Trophoblast cell (in vitro differentiated cells and primary cell): ENCODE measurements at places on chromosomes 4 and X.

- DNase-seq, result no peak
Observed at GRCh38 chr4:118373614-118374255, 20.9 kb upstream of the PRSS12 start.

DNA sequence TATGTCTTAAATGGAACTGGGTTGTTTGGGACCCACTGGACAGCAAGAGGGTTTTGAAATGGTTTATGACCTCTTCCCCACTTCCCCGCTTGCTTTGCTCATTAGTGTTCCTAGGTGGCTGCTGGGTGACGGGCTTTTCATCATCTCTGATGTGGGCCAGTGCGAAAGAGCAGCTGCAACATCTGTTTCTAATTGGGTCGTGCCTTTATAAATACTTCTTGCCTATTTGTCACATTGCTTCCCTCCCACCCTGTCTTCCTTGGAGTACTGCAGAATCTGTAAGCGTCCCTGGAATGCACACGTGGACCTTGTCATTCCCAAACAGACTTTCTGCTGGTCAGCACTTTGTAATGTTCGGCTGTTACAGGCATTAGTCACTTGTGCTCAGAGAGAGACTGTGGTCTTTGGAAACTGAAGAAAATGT lies 35.2 kb downstream of the SEPTIN11 start:
- peak; percentile 97 for DNase-seq

GRCh38 chrX:110241816-110242215 lies 76.1 kb downstream of the AMMECR1 start:
- DNase-seq, result no peak

DNA sequence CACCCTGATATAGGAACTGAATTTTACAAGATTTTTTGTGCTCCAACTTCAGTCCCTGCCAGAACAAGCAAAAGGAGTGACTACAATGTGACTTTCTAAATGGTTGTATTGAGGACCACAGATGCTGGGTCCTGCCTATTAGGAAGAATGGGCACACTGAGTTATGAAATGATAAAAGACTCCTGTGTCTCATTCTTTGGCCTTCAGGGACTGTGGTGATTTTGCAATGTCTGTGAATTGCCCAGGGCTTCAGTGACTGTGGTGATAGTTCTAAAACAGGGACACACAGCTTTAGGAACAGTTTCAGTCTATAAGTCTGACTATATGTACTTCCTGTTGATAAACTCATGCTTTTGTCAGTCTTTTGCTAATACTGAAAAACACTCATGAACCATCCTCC lies 210.2 kb downstream of the DMD start:
- DNase-seq, result no peak

GRCh38 chr4:80446248-80446647 lies 110.7 kb downstream of the CFAP299 start:
- no peak for DNase-seq

- DNase-seq, result no peak
Observed at GRCh38 chrX:71870208-71871098, 40.2 kb upstream of the NHSL2 start.

DNA sequence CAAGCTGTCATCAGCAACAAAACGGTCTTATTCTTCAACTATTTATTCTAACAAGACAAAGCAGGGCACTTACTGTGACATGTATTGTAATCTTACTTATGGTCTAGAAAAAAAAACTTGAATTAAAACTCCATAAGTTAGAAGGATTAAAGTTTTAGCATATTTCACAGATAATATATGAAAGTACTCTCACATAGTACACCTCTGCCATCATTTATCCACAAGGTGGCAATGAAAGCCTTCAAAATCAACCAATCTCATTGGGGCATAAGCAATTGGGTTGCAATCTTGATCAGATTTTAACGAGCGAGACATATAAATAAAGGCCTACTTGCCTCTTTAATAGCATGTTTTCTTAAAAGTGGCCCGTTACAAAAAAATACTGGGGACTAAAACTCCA lies 1382.9 kb downstream of the FAM133A start:
- DNase-seq, result no peak

GRCh38 chr4:52956691-52957090 lies 94.6 kb downstream of the RASL11B start:
- no peak for DNase-seq

- no peak for DNase-seq
Observed at GRCh38 chrX:106917830-106918500, 2.2 kb upstream of the CLDN2 start.

- DNase-seq, result no peak
Observed at GRCh38 chr4:7524064-7524682, 89.4 kb upstream of the PSAPL1 start.

DNA sequence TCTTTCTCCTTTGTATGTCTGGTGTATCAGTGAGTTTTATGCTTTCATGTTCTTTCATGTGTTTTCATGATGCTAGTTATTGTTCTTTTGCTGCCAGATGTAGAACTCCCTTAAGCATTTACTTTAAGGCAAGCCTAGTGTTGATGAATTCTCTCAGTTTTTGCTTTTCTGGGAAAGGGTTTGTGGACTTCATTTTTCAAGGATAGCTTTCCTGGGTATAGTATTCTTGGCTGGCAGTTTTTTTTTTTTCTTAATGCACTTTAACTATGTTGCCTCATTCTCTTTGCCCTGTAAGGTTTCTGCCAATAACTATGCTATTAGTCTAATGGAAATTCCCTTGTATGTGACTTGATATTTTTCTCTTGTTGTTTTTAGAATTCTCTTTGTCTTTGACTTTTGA lies 77.1 kb downstream of the GPAT3 start:
- DNase-seq, result no peak

GRCh38 chr4:26297219-26297618 lies 23.6 kb upstream of the RBPJ start:
- DNase-seq, result no peak

DNA sequence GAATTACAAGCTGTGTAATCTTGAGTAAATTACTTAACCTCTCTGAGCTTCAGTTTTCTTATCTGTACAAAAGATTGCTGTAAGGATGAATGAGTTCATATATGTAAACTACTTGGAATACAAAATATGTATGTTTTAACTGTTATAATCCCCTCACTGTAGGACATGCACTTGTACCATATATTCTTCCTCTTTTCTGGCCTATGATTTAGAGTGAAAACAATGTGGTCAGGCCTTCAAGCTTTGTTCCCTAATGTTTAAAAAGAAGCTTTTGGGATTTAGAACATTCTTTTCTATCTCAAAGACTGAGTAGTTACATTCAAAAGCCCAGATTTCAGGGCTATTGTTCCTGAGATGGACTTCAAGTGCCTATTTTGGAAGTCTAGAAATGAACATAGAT lies 26.7 kb upstream of the GPRIN3 start:
- DNase-seq, result no peak

DNA sequence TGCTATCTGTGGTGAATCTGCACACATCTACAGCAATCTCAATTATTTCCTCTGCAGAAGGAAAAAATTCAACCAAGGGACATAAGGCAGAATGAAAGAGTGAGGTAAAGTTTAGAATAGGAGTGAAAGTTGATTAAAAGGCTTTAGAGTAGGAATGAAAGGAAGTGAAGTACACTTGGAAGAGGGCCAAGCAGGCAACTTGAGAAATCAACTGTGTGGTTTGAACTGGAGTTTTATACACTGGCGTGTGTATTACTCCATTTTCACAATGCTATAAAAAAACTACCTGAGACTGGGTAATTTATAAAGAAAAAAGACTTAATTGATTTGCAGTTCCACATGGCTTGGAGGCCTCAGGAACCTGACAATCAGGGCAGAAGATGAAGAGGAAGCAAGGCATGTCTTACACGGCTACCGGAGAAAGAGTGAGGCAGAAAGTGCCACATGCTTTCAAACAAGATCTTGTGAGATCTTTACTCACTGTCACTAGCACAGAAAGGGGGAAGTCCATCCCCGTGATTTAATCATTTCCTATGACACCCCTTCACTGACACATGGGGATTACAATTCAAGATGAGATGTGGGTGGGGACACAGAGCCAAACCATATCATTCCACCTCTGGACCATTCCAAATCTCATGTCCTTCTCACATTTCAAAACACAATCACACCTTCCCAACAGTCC lies 234.8 kb downstream of the IL15 start:
- DNase-seq, result no peak

- DNase-seq, result no peak
Observed at GRCh38 chrX:70720721-70721120, 187.8 kb downstream of the TEX11 start.

- no peak for DNase-seq
Observed at GRCh38 chr4:1210241-1210841, 38.0 kb upstream of the SPON2 start.

- no peak for DNase-seq
Observed at GRCh38 chrX:50704360-50704759, 109.6 kb downstream of the SHROOM4 start.

GRCh38 chrX:150405006-150405405 lies 41.9 kb downstream of the MAMLD1 start:
- no peak for DNase-seq

- DNase-seq, result no peak
Observed at GRCh38 chr4:20254511-20255250, 3.0 kb downstream of the SLIT2 start.

GRCh38 chrX:139640259-139640658 lies 67.7 kb downstream of the MCF2 start:
- DNase-seq, result no peak

- no peak for DNase-seq
Observed at GRCh38 chr4:66297703-66298102, 627.4 kb upstream of the EPHA5 start.

DNA sequence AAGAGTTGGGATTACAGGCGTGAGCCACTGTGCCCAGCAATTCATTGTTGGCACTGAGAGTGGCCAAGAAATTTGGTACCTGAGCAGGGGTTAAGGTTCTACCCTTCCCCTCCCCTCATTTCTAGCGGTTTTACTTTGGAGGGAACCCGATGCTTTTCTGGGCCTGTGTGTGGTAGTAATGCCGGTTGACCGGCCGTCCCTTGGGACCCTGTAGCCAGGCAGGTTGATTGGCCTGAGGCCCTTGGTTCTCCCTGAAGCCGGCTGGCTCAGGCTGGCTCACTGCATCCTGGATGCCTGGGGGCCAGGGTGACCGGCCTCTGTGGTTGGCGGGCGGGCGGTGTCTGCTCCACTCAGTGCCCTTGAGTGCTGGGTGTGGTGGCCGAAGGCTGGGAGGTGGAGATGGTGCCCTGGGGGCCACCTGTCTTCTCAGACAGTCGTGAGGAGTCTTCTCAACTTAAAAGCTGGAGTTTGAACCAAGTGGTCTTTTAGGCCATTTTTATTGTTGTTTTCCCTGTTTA lies 45.6 kb downstream of the RGS12 start:
- DNase-seq, result no peak

DNA sequence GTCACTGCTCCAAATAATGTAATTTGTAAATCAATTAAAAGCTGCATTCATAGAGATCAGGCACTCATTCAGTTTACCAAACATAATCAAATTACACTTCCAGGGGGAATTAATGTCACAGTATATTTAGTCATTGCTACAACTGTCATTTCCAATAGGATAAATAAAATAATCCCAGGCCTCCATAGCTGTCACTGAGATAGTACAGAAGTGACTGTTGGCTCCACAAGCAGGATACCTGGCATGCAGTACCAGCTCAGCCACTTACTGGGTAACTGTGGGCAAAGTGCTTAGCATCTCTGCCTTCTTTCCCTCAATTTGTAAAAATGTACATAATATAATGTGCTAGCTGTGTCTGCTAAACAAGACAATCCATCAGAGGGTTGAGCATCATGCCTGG lies 128.1 kb downstream of the CAMK2D start:
- DNase-seq, result no peak

DNA sequence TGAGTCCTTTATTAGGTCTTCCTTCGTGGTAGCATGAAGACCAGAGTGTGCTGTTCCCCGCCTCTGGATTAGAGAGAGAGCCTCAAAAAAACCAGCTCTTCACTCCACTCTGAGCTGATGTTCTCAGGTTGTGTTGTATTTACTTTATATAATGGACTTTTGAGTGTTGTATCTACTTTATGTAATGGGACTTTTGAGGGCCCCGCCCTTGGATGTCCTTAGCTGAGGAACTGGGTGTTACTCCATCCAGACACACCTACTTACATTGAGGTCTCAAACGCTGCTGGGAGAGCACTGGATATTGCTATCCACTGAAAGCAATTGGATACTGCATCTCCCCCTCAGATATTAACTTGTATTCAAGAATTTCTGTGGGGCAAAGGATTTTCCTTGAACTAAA lies 28.2 kb downstream of the ATP8A1 start:
- DNase-seq, result no peak

- no peak for DNase-seq
Observed at GRCh38 chrX:134161162-134161561, 75.8 kb upstream of the CCDC160 start.

GRCh38 chrX:110359273-110359672 lies 625 bp downstream of the RTL9 start:
- DNase-seq, result no peak

- no peak for DNase-seq
Observed at GRCh38 chrX:103406256-103406655, 29.9 kb downstream of the BEX3 start.

DNA sequence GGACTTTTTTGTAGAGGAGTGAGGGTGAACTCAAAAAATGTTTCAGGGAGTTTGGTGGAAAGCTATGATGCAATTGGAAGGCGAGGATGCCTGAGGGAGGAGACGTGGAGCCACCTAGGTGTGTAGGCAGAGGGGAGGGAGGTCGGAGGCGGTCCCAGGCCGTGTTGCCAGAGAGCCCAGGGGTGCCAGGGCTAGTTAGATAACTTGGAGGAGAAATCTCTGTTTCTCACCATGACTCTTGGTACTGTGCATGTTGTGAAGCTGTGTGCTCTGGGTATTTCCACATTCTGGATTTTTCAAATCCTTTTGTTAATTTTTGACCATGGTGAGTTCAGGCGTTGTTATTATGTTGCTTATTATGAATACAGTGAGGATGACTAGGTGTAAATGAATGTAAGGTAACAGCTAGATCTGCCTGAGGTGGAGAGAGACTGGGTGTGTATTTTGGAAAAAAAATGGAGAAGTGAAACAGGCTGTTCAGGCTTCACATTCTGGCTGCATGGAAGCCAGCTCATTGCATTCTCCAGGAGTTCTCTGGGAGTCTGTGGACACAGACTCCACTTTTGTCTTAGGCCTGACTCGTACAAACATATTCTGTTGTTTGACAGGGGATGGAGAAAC lies 4.5 kb downstream of the RAB9A start:
- DNase-seq, result peak; percentile 39

GRCh38 chrX:49838374-49838773 lies 9.3 kb downstream of the PAGE4 start:
- DNase-seq, result peak; percentile 62

DNA sequence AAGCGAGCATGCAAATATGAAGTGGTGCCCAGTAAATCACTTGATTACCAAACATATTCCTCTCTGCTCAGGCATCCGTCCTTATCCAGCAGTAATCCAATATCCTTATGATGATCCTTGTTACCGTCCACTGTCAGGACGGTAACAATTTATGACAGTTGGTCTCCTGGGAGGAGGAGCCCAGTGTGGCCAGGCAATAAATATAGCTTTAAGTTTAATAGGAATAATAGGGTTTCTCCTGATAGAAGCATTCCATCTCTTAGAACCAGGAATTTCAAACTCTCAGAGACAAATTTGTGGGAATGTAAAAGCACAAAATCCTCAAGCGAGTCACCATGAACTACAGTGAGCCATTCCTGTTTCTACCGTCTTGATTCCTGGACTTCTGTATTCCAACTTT lies 171.2 kb upstream of the IL15 start:
- DNase-seq, result no peak
